SHP77 (cell line): ENCODE measurements at places on chromosomes 12 and 14.

DNA sequence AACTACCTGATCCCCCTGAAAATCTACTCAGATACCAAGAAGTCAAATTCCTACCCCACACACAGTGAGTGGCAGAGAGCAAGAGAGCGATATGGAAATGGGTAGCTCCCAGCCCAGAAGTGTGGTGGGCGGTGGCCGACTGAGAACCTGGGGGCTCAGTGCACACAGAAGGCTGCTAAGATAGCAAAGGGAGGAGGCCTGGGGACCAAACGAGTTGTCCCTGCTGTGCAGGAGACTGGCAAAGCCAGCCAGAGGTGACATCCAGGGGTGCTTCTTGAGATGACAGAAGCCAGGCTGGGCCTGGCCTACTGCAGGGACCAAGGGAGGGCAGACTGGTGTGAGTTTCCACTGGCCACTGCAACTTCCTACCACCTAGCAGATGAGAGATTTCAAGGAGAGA is 52.9 kb downstream of the VWF start:
- DNase-seq = no peak

DNA sequence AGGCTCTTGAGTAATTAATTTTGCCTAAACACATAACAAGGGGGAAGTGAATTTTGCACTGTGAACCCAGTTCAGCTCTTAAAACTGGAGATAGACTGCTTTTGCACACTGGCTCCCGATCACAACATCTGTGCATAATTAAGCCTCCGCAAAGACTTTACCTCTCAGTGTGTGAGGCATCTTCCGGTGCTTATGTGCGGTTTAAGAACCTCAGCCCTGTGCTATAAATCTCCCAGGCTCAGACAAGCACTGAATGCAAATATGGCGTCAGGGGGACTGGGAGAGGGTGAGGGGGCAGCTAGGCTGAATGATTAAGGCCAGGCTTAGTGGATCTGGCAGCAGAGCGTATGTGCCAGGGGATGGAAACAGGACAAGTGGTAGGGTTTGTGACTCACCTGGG is 103.3 kb downstream of the ADCK1 start:
- no peak for DNase-seq

DNA sequence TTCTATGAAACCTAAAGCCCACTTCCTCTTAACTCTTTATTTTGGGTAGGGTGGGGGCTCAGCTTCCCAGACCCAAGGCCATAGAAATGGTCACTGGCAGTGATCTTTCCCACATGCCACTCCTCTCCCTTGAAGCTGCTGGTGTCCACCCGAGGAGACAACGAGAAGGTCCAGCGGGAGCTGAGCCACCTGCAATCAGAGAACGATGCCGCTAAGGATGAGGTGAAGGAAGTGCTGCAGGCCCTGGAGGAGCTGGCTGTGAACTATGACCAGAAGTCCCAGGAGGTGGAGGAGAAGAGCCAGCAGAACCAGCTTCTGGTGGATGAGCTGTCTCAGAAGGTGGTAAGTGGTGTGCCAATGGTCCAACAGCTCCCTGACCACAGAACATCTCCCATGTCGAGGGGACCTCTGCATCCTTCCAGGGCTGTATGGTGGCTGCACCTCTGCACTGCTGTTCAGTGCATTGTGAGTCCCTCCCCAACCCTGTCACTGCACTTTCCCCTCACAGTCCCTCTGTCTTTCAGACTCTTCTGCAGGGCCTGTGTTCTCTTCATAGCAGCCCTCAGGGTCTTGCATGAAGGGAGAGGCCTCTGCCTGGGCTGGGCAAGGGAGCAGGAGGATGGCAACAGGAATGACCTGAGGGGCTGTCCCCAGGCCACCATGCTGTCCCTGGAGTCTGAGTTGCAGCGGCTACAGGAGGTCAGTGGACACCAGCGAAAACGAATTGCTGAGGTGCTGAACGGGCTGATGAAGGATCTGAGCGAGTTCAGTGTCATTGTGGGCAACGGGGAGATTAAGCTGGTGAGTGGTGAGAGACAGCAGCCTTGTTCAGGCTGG is 18.8 kb upstream of the PIP4K2C start:
- no peak for DNase-seq

DNA sequence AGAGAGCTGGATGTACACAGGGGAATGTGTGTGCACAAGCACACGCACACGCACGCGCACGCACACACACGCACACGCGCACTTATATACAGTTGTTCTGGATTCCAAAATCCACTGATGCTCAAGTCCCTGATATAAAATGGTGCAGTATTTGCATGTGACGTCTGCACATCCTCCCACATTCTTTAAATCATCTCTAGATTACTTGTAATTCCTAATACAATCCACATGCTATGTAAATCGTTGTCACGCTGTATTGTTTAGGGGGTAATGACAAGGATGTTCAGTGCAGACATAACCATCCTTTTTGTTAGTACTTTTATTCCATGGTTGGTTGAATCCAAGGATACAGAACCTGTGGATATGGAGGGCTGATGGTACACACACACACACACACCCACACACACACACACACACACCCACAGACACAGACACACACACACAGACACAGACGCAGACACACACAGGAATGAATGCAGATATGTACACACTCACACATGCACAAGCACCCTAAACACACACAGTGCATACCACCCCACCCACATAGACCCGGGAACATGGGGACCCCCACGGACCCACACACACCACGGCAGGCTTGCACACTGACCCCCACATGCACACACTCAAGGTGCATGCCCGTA is 188.5 kb upstream of the PRMT8 start:
- DNase-seq = no peak

- DNase-seq = no peak
These were observed 97.7 kb downstream of the TPH2 start for GRCh38 chr12:72036393-72036792.

DNA sequence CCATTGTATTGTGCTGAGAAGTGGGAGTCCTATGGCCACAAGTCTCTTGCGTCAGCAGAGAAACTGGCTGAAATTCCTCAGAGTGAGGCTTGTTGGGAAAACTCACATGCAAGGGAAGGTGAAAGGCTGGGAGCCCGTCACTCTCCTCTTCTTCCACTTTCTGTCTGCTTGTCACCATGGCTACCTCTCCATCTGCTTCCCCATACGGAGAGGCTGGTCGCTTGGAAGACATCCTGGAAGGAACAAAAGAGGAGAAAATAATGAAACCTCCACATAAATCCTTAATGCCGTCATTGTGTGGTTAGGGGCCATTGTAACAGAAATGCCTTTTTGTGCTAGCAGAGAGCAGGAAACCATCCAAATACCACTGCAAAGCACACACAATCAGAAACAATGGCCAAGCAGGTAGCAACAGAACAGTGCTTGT is 53.7 kb downstream of the SOX5 start:
- DNase-seq = no peak

DNA sequence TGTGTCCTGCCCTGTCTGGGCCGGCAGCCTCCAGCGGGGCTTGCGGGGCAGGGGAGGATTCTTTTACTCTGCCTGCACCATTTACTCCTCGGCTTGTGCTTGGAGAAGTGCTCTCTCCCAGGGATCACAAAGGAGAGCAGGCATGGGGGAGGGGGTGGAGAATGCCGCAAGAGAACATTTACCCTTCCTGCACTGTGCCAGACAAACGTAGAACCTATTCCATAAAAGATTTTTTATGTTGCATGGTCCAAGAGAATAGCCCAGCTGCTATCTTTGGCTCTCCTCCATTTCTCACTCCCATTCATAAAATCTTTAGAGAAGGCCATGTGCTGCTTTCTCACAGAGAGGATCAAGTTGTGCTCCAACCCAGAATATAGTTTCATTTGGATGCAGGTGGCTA is 159.4 kb downstream of the SPTSSA start:
- no peak for DNase-seq

GRCh38 chr14:64556526-64556925 is 6.8 kb downstream of the PPP1R36 start:
- no peak for DNase-seq

DNA sequence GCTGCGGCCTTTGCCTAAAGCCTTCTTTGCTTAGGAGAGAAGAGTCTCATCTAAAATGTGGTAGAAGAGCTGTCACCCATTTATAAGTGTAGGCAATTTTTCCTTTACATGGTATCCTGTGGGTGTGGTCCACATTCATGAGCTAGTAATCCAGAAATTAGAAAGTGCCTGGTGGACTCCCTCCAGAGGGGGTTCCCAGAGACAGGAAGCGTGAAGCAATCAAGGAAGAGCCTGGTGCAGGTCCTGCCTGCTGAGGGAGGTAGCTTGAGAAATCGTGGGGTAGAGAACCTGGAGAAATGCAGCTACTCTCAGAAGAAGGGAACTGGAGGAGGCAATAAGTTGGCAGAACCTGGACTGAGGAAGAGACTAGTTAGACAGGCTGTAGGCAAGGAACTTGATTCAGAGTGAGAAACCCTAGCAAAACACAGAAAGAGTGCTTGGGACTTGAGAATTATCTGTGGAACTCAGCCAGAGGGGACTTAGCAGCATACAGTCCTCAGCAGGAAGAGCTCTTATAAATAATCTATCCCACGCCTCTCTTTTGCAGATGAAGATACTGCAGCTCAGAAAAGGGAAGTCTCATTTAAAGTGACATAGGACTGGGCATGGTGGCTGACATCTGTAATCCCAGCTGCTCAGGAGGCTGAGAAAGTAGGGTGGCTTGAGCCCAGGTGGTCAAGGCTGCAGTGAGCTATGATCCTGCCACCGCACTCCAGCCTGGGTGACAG is 182.4 kb upstream of the CCND2 start:
- DNase-seq = no peak

DNA sequence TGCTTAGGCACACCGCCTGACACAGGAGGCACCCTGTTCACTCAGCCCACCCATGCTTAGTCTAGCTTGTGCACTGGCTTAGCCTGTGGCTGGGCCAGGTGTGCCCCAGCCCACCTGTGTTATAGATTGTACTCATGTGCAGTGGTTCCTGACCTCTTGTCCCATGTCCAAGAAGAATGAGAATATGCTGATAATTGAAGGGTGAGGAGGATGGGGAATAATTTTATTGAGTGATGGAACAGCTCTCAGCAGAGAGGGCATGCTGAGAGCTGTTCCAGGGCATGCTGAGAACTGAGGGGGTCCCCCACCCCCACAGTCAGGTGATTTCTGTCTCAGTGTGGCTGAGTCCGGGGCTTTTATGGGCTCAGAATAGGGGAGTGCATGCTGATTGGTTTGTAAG is 395.9 kb downstream of the FUT8 start:
- DNase-seq = no peak

- no peak for DNase-seq
These were observed 58.7 kb downstream of the MVK start for GRCh38 chr12:109632342-109632741.

- DNase-seq = no peak
These were observed 170.3 kb upstream of the LMNTD1 start for GRCh38 chr12:25723336-25723735.

- DNase-seq = peak; percentile 57
These were observed 293.7 kb downstream of the TTC6 start for GRCh38 chr14:37889087-37889486.

- DNase-seq = no peak
These were observed 6.5 kb downstream of the AKT1 start for GRCh38 chr14:104788873-104789663.

DNA sequence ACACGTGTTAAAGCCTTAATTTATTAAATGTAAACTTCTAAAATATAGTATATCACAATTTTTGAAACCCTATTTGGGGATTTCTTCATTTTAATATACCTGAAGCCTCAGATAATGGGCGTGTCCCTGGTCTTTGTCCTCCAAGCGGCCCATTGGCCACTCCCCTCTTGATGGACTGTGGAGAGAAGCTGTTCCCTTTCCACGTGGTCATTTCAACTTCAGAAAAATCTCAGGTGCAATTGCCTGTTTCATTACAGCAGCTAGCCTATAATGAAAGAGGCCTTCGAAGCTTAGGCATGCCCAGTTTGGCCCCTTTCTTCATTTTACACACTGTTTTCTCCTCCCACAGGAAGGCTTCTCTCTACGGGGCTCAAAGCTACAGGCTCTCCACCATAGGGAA is 131.4 kb upstream of the ARHGAP5 start:
- no peak for DNase-seq

GRCh38 chr14:105902131-105902898 is 375.9 kb downstream of the TMEM121 start:
- no peak for DNase-seq

DNA sequence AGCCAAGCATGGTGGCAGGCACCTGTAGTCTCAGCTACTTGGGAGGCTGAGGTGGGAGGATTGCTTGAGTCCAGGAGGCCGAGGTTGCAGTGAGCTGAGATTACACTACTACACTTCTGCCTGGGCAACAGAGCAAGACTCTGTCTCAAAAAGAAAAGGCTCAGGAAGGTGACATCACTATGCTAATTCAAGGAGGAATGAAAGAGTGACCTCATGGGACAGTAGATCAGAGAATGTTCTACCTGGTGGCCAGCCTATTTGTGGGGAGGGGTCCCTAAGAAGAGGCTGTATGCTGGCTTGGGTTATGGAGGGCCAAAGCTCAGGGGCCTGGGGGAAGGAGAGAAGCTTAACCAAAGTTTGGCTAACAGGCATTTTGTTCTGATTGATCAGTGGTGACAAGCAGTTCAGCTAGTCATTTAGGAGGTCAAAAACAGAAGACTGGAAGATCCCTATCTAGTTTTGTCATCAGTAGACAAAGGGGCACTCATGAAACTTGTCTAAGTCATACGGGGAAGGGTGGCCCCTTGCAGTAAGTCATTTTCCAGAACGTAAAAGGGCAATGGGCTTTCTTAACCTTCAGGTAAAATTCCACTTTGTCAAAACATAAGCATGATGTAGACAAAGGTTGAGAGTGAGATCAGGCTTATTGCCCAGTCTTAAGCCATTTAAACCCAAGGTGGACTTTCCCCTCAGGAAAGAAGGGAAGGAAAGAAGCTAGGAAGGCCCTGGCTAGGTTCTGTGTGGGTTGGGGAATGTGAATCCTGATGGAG is 60.8 kb upstream of the EEA1 start:
- no peak for DNase-seq

DNA sequence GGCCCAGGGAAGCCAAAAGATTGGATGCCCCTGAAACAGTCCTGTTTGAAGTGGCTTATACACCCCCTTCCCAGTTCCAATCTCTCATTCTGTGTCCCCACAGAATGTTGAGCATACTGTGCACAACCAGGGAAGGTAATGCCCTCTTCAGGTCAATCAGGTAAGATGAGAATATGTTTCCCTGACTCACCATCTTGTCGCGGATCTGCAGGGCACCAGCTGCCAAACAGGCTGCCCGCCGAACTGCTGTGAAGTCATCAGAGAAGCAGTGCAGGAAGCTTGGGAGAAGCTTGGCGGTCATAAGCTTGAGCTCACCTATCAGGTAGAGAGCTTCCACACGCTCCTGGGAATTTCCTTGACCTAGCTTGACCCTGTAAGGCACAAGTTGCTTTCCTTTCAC is 9.6 kb downstream of the RIOX1 start:
- no peak for DNase-seq

GRCh38 chr14:53020193-53020932 is 69.5 kb upstream of the FERMT2 start:
- no peak for DNase-seq

DNA sequence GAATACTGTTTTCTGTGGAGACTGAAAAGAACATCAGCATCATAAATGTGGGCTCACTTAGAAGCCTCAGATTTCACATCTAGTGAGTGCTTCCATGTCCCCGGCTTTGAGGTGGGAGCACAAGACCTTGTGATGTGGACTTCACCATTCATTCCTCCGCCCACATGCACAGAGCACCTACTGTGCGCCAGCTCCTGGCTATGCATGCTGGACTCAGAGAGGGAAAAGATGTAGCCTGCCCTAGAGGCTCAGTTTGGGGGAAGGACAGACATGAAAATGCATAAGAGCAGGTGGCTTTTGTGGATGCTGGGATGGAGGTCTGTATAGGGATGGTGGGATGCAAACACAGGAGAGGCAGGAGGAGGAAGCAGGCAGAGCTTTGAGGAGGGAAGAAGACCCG is 65.0 kb downstream of the SERPINA3 start:
- no peak for DNase-seq

- peak; percentile 29 for DNase-seq
These were observed 671 bp downstream of the SPTB start for GRCh38 chr14:64878837-64879634.

- no peak for DNase-seq
These were observed 8.3 kb downstream of the TNFRSF1A start for GRCh38 chr12:6333566-6333965.
